ENCODE measurements at places on chromosomes 3 and 15. TPM values are rescaled to one million over a fixed set of nuclear protein-coding genes. Genes with fewer than 3 reads are reported as not detected.

DNA sequence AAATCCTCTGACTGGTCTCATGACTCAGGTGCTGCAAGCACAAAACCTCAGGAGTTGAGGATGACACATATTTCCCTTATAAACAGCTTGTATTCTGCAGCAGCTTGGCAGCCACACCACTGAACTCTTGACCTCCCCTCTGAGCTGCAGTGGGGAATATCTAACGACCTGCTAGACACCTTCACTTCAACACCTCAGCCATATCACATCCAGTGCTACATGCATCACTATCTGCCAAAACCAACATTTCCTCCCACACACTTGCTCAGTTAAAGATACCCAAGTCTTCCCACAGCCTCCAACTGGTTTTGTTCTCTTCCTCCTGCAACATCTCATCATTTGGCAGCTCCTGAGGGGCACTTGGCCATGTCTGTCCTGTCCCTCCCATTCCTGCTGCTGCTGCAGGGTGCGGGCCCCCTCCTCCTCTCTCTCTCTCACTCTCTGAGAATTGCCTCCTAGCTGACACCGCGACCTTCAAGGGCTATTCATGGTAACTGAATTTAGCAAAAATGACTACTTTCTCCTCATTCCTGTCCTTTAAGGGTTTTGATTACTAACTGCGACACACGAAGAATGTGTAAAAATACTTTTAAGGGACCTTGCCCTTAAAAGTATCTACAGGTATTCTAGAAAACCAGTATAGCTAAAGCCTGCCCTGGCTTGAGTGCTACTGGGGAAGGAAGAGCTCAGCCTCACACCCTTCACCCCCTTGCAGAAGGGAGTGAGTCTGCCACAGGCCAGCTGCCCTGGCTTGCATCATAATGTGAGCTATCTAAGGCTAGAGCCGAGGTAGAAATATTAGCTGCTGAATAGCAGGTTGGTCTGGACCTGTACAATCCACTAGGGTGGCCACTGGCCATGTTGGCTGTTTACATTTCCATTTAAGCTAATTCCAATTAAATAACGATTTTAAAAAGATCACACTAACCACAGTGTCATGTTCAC lies 5.0 kb upstream of the CCR9 start:
- peak; percentile 53 for DNase-seq

- peak; percentile 69 for DNase-seq
Observed at GRCh38 chr15:48352474-48353072, 21.3 kb downstream of the DUT start.

COL6A5 gene
- total RNA-seq, result not detected

- DNase-seq, result no peak
Observed at GRCh38 chr15:96736384-96736783, 405.9 kb downstream of the NR2F2 start.

DNA sequence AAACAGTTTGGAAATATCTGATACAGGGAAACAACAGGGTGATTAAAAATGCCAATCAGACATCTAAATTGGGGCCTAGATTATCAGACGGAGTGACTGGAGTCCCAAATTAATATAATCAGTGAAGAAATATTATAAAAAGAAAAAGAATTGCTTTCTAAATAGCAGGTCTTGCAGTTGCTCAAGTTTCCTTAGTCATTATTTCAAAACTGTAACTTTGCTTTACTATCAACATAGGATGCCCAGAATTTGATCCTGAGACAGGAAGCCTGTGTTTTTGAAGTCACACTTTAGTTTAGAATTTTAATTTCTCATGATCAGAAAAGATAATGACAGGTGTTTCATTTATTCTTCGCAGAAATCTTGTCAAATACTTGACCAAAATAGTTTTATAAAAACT lies 105.9 kb downstream of the IL1RAP start:
- DNase-seq, result no peak

GNAT1 gene
- total RNA-seq, result not detected

DNA sequence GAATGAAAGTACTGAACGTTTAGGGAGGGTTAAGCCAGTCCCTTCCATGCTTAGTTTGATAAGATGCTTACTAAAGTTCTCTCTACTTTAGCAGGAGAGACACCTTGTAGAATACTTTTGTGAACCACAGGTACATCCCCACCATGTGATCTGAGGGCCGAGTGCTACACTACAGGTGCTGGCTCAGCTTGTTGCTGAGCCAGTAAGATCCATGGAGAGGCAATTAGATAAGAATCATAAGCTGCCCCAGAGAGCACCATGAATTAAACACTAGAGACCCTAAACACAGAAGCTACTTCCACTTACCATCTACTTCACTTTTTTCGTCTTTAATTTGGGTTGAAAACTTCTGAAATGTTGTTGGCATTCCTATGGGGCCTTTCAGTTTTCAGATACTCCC lies 70.5 kb upstream of the GOLGA8B start:
- no peak for DNase-seq

GRCh38 chr15:39573844-39574243 lies 7.0 kb upstream of the THBS1 start:
- peak; percentile 36 for DNase-seq

DNA sequence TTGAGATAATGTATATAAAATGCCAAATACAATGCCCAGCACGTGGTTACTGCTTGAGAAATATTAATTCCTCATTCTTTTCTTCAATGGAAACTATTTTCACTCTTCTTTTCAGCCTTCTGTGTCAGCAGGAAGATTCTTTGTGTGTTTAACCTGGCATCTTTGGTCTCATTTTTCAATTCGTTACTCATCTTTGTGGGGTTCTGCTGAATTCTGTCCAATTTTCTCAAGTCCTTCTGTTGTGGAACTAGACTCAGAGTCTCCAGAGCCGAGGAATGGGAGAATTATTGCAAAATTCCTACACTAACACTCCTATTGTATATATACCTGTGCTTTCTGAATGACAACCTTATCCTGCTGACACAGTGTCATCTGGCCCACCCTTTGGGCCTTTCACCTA lies 96.8 kb upstream of the RGMA start:
- no peak for DNase-seq

DNA sequence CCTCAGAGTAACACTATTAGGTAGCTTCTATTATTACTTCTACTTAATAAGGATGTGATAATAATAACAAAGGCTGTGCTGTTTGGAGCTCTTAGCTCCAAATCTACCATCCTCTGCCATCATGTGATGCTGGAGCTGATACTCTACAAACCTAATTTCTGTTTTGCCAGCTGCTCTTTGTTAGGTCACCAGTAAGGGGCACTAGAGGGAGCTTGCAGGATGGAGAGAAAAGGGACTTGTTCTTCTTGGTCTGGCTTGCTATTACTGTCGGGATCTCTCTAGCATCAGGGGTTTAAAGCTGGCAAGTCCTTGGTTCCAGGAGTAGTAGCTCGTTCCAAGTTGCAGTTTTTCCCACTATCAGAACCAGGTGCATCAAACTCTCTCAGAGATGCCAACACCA lies 194.9 kb upstream of the KBTBD8 start:
- DNase-seq, result no peak

- peak; percentile 93 for DNase-seq
Observed at GRCh38 chr3:125057186-125057850, 1.5 kb upstream of the HEG1 start.

- peak; percentile 17 for DNase-seq
Observed at GRCh38 chr15:79218588-79219200, 63.8 kb upstream of the ANKRD34C start.

GRCh38 chr15:40493089-40493840 lies 22.5 kb downstream of the CHST14 start:
- no peak for DNase-seq

SOX14 gene
- total RNA-seq, result not detected

GRCh38 chr3:149443545-149443912 lies 31.0 kb upstream of the TM4SF4 start:
- no peak for DNase-seq

SLC51B gene
- not detected for total RNA-seq

CCRL2 gene
- total RNA-seq, result 0.28 TPM

TUBGCP4 gene
- 11.9 TPM for total RNA-seq

- DNase-seq, result no peak
Observed at GRCh38 chr3:108201258-108201657, 21.0 kb downstream of the IFT57 start.

DNA sequence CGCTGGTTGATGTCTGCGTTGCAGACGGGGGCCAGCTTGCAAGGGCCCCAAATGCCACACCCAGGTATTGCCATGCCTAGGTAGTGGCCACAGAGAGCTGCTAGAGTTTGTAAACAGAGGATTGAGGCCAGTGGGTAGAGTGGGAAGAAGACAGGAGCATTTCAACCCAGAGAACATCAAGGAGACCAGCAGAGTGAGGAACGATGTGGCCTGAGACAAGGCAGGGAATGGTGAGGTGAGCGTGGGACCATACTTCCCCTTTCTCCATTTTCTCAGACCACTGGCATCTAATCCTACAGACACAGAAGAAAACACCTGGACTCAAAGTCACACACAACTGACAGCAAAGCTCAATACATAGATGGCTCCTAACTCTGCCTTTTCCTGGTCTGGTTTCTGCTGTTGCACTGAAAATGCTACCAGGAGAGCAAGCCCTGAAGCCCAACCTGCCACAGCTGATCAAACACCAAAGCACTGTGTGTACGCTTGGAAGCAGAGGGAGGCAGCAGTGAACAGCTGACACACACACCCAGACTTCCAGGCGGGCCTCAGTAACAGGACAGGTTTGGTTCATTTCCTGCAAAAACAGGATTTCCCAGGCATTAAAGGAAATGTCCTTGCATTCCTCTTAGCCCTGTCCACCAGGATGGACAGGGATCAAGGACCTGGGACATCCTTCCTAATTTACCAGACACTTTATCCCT lies 1.6 kb downstream of the FAM174B start:
- no peak for DNase-seq

- no peak for DNase-seq
Observed at GRCh38 chr3:117898722-117899522, 1135.7 kb downstream of the IGSF11 start.

DNA sequence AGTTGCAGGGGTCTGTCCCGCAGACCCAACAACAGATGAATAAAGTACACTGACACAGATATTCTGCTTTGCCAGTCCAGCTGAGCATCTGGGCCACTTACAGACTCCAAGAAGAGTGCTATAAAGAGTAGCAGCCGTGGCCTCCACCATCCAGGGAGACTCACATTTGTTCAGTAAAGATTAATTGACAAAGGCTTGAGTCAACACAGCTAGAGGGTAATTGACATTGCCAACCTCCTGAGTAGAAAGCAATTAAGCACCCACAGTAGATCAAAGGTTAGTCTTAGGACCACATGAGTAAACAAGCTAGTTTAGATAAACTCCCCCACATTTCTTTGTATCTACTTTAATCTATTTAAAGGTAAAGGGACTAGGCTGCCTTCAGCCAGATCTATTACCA lies 16.3 kb upstream of the CRTC3 start:
- DNase-seq, result no peak

MCF2L2 gene
- total RNA-seq, result under 0.01 TPM

IL17RB gene
- under 0.01 TPM for total RNA-seq

DNA sequence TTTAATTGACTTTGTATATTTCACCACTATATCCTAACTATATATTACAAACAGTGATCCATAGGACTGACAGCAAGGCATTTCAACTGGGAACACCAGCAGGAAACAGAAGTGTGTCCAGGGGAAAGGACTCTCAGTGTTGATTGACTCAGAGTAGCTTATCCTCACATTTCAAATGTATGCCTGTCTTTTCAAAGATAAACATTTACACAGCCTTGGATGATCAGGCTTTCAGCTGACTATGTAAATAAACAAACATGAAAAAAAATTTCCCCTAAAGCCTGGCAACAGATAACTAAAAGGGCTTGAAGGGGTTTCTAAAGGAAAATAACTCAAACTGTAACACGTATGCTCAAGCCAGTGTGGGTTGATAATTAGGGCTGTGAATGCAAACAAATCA lies 321.8 kb downstream of the TBC1D5 start:
- DNase-seq, result peak; percentile 28

ZPLD1 gene
- under 0.01 TPM for total RNA-seq

SLC6A20 gene
- total RNA-seq, result not detected

DNA sequence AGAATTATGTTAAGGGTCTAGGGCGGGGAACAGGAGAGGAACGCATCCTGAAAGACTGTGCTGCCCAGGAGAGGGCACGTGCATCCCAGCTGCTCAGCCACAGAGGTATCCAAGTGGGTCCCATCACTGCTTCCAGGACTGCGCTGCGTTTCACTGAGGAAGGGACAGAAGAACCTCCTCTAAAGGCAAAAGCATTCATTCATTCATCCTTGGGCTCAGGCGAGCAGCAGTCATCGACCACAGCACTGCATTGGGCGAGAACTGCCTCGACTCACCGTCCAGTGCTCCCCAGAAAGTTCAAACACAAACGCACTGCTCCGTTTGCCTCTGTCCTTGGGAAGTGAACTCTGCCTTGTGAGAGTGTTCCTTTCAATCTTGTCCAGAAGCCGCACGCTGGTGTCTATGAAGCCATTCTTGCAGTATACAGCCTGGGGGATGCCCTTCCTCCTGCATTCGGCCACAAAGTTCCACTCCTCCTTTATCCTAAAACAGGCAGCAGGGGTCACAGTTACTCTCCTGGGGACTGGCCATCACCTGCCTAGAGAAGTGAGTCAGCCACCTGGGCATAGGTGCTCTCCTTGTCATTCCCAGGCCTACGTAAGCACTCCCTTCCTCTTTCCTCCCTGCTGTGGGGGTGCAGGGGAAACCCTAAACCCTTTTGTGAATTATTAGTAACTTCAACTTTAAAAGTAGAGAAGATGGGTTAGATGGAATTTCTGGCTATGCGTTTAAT lies 21.2 kb downstream of the LRRC2 start:
- DNase-seq, result no peak

LMOD3 gene
- total RNA-seq, result not detected

GRCh38 chr3:14416453-14416852 lies 14.0 kb downstream of the SLC6A6 start:
- no peak for DNase-seq

CCDC32 gene
- 13.3 TPM for total RNA-seq

- peak; percentile 24 for DNase-seq
Observed at GRCh38 chr3:179227349-179227748, 23.6 kb downstream of the KCNMB3 start.

RAB6B gene
- total RNA-seq, result 0.28 TPM

DNA sequence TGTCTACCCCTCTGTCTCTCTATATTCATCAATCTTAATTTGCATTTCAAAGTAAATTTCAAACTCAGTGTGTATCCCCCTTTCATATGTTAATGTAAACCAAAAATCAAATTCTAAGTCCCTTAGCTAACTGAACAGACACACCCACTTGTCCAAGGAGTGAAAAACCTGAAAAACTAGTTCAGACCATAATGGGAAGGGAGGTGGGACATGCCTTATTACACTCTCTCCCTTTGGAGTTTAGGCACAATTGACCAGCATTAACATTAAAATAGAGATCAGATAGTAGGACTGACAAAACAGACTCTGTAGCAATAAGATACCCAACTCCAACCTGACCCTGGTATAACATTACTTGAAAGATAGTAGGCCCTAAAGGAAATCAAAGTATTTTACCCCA lies 247.7 kb upstream of the GADL1 start:
- no peak for DNase-seq

SYNPR gene
- not detected for total RNA-seq

SLC28A2 gene
- total RNA-seq, result not detected

DNA sequence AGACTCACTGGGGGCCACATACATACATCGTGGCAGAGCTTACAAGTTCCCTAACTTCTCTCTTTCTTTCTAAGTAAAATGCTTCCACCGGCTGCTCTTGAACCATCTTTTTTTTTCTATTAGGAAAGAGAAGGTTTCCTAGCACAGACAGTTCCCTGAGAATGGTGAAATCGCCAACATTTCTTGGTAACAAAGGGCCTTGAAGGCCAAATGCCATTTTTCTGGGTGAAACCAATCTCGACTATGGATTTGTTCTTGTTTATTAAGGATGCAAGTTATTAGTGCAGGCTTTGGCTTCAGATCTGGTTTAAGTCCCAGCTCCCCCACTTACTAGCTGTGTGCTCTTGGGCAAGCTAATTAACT lies 3.0 kb downstream of the LMCD1 start:
- no peak for DNase-seq
